ENCODE measurements at places on chromosomes 13 and 19.

DNA sequence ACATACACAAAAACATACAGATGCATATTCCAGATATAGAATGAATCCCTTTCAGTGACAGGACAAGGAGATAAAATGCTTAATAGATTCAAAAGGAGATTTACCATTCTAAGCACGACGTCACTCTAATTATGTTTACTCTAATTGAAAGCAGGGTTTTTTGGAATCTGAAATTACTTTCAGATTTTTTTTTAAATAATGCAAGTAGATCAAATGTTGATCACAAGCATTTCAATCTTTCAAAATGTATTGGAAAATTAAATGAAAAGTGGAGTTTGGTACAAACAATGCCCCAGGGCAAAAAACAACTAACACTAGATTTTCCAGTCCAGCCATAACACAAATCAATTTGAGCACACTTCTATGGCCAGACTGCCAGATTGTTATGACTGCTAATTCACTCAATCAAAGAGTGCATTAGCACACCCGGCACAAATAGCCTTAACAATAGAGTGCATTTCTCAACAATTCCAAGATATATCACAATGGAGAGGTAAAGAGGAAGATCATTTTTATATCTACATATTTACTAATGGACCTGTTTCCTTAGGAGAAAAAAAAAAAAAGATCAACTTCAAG lies 4.3 kb upstream of the DACH1 start:
- DNase-seq = no peak

GRCh38 chr13:49499889-49500660 lies 4.3 kb downstream of the PHF11 start:
- DNase-seq = no peak

DNA sequence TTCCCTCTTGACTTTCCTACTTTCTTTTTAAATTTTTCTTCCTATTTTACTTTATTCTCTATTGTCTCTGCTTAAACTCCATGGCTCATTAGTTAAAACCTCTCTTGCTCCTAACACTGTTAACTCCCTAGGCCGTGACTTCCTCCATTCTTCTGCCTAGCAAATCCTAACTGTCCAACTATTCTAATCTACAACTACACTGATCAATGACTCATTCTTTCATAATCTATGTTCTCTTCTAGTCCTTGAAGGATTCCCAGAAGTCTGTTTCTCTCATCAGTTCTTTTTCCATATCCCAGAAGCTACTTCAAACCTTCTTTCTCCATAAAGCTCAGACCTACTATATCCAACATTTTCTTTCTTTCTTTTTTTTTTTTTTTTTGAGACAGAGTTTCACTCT lies 66.9 kb downstream of the MICU2 start:
- DNase-seq = no peak

DNA sequence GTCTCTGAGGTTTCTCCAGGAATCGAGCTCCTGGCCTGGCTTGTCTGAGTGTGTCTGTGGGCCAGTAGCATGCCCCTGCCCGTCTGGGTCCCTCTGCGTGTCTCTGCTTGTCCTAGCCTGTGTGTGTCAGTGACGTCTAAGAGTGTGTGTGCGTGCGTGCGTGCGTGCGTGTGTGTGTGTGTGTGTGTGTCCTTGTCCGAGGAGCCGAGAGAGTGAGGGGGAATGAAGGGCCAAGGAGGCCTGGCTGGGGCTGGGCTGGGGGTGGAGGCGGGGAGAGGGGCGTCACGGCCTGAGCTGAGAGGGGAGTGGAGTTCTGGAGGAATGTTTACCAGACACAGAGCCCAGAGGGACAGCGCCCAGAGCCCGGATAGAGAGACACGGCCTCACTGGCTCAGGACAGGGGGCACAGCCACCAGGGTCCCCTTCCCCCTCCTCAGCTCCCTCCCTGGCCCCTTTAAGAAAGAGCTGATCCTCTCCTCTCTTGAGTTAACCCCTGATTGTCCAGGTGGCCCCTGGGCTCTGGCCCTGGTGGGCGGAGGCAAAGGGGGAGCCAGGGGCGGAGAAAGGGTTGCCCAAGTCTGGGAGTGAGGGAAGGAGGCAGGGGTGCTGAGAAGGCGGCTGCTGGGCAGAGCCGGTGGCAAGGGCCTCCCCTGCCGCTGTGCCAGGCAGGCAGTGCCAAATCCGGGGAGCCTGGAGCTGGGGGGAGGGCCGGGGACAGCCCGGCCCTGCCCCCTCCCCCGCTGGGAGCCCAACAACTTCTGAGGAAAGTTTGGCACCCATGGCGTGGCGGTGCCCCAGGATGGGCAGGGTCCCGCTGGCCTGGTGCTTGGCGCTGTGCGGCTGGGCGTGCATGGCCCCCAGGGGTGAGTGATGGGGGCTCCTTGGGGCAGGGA lies at the start of gene AXL:
Gene AXL (plus strand): TSS at position 609 of the 893 bp plus-strand sequence. CDS start 170 bp downstream, at position 779.
- no peak for DNase-seq

GRCh38 chr19:36527873-36528193 lies 238 bp downstream of the ZNF260 start:
- no peak for DNase-seq

- no peak for DNase-seq
These were observed 107.8 kb downstream of the RXFP2 start for GRCh38 chr13:31846961-31847752.

GRCh38 chr19:16385296-16385695 lies 60.7 kb downstream of the KLF2 start:
- DNase-seq = no peak

DNA sequence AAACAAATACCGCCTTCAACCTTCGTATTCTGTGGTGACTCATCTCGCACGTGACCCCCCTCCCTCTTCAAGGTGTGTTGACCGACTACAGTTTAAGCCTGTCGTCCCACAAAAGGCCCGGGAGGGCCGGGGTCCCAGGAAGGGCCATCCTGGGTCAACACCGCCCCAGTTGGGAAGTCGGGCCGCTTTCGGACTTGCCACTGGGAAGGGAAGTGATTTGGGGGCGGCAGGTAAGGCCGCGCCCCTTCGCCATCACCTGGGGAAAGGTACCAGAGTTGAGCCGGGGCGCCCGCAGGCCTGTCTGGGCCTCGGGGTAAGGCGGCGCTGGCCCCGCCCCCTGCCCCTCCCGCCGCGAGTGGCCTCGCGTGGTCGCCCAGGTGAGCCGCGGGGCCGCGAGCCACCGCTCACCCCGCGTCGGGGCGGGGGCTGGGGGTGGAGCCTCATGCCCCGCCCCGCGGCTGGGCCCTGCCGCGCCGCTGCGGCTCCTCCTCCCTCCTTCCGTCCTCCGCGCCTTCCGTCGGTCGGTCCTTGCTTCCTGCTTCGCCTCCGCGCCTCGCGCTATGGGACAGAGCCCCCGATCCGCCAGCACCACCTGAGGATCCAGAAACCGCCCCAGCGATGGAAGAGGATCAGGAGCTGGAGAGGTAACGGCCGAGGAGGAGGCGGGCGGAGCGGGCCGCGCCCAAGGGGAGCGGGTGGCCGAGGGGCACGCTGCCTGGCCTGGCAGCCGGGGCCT lies at the start of gene POLR1D:
Gene POLR1D (plus strand): TSS at position 527 of the 736 bp plus-strand sequence. CDS start 92 bp downstream, at position 619.
- DNase-seq = peak; percentile 78

- DNase-seq = no peak
These were observed 718.6 kb downstream of the DACH1 start for GRCh38 chr13:71148396-71148795.

- DNase-seq = no peak
These were observed 6.3 kb downstream of the TSHZ3 start for GRCh38 chr19:31342926-31343325.

- DNase-seq = no peak
These were observed 27.1 kb upstream of the GRTP1 start for GRCh38 chr13:113390874-113391497.

DNA sequence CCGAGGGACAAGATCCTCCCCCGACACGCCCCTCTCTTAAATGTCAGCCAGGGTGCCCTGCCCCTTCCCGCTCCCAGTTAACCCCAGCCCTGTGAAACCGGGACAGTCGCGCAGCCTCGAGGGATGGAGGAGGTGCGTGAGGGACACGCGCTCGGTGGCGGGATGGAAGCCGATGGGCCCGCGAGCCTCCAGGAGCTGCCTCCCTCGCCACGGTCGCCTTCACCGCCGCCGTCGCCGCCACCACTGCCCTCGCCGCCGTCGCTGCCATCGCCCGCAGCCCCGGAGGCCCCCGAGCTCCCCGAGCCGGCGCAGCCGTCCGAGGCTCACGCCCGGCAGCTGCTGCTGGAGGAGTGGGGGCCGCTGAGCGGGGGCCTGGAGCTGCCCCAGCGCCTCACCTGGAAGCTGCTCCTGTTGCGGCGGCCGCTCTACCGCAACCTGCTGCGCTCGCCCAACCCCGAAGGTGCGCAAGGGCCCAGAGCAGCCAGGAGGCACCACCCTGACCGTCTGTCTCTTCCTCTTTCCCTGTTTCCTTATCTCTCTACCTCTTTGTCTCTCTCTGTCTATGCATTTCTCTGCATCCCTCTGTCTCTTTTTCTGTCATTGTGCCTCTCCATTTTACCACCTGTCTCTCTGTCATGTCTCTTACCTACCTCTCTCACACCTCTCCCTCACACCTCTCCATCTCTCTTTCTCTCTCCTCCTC lies at the start of gene NCCRP1:
Gene NCCRP1 (plus strand): TSS at position 105 of the 703 bp plus-strand sequence. CDS start 19 bp downstream, at position 124.
- DNase-seq = no peak

- DNase-seq = no peak
These were observed at the start of gene C3 for GRCh38 chr19:6720369-6721137. Gene C3, minus strand, starts transcription at chr19:6720650. Its CDS starts 61 bp downstream, at chr19:6720589.

- no peak for DNase-seq
These were observed 222.4 kb downstream of the NBEA start for GRCh38 chr13:35164324-35164932.

- no peak for DNase-seq
These were observed 295.9 kb downstream of the SUCLA2 start for GRCh38 chr13:47705185-47705584.

DNA sequence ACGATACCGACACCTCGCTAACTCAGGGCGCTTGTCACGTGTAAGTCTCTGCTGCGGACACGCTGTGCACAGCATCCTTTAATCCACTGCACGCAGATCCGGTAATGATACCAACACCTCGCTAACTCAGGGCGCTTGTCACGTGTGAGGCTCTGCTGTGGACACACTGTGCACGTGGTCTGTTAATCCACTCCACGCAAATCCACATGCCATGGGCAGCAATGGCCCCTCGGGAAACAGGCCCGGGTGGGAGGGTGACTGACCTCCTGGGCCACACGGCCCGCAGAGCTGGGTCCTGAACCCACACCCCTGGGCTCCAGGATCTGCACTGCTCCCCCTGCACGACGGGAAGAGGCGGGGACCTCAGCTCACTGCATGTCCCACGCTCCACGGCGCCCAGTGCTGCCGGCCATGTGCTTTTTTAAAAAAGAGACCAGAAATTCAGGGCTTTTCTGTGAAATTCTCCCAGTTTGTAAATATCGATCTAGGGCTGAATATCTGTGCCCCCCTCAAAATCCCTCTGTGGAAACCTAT lies 16.1 kb downstream of the SHC2 start:
- DNase-seq = no peak

DNA sequence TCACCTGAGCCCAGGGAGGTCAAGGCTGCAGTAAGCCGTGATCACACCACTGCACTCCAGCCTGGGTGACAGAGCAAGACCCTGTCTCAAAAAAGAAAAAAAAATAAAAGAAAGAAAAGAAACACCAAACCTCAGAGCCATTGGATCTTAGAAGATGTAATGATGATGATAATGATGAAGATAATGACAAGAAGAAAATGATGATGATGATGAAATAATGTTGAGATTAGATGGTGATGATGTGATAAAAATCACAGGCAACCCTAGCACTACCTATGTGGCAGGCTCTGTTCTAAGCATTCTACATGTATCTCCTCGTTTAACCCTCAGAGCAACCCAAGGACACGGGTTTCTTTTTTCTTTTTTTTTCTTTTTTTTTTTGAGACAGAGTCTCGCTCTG lies 20.1 kb upstream of the HNRNPUL1 start:
- no peak for DNase-seq

- DNase-seq = no peak
These were observed 169.4 kb upstream of the CSNK1A1L start for GRCh38 chr13:37274569-37275497.

GRCh38 chr13:49995625-49996101 lies 1.2 kb upstream of the TRIM13 start:
- DNase-seq = no peak

DNA sequence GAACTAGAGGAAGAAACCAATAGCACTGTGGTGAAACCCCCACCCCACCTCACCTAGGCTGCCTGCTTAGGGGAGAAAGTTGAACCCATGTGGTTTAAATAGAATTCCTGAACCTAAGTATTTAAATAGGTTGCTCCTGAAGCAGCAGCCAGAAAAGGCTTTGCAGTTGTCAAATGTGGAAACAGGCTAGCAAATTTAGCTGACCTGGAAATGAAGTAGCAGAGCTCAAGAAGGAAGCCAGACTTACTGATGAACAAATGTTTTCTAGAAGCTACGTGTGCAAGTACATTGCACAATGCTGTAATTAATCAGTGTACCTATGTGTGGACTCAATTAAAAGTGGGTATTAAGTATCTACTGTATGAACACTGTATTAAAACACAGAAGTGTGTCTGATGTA lies 61.3 kb downstream of the SCEL start:
- DNase-seq = no peak

DNA sequence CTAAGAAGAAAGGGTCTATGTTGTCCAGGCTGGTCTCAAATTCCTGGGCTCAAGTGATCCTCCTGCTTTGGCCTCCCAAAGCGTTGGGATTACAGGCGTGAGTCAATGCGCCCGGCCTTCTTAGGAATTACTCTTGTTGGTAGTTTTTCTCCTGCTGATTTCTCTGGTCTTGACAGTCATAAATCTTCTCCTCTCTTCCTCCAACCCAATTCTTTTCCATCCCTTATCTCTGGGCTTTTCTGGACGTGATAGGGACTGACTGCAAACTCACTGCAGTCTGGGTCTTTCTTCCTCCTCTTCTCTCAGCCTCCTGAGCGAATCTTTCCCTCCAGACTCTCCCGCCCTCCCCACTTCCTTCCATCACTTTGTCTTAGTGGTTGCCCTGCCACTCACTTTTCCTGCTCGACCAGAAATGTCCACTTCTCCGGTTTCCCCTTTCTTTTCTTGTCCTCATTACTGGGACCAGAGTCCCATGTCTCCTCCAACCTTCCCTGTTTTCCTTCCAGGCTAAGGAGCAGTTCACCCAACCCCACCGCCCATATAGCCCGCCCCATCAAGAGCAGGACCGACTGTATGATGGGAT lies 21.9 kb upstream of the TIMM44 start:
- no peak for DNase-seq

- DNase-seq = no peak
These were observed 57.7 kb upstream of the NBEA start for GRCh38 chr13:34884366-34884765.

DNA sequence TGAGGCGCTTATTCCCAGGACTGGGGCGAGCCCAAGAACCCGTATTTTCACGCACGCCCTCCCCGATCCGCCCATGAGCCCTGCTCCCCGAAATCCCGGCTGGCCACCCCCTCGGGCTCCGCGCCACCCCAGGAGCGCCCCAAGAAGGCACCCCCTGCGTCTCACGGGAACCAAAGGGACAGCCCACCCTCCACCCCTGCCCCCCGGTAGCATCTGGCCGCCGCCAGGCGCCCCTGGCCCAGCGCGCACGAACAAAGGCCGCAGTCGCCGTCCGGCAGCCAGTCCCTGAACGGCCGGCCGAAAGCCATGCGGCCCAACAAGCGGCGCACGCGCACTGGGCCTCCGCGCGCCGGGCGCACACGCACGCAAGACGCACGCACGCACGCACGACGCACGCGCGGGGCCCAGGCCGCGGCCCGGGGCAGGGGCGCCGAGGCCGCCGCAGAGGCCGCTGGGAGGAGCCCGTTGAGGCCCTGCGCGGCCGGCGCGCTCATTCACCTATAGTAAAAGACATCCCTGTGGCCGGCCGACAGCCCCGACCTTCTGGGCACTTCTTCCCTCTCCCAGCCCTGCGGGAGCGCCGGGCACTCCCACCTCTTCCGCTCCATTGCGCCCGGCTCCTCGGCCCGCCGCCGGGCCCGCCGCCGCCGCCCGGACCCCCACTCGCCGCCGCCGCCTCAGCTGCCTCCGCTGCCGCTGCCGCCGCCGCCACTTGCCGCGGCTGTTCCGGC lies 476 bp downstream of the MBD3 start:
- DNase-seq = peak; percentile 70
